ENCODE measurements at places on chromosomes 12 and 14.

DNA sequence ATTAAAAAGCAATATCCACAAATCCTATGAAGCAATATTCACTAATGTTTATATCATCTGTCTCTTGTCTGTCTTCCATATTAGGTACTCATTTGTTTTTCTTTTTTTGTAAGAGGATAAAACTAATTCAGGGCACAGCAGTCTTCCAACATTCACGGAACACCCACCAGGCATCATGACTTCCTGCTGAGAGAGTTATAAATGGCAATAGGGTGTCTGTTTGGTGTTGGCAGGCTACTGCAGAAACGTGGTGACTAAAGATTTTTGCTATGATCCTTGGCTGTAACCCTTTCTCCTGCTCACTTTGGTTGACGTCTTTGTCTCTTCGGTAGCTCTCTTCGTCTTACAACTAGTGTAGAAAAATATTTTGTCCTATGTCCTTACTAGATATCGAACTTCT lies 860.6 kb upstream of the MGAT4C start:
- DNase-seq: no peak

- no peak for DNase-seq
Measured at GRCh38 chr14:99075771-99076375, 196.1 kb downstream of the BCL11B start.

DNA sequence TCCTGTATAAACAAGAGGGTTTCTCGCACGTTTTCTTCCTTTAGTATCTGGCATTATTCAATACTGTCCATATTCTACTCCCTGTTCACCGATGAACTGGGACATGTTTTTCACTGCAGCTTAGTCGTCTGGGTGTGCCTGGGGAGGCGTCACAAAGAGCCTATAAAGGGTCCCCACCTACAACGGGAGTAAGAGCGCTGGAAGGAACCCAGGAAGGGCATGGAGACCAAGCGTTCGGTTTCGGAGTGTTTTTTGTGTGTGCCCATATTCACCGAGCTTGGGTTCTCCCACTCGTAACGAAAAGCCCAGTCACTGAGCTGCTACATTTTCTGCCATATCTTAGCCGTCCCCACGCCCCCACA lies 592 bp upstream of the USP15 start:
- DNase-seq: no peak

- DNase-seq: no peak
Measured at GRCh38 chr14:102220031-102220430, 80.3 kb downstream of the WDR20 start.

GRCh38 chr12:55683676-55684075 lies 24.0 kb downstream of the ITGA7 start:
- no peak for DNase-seq

DNA sequence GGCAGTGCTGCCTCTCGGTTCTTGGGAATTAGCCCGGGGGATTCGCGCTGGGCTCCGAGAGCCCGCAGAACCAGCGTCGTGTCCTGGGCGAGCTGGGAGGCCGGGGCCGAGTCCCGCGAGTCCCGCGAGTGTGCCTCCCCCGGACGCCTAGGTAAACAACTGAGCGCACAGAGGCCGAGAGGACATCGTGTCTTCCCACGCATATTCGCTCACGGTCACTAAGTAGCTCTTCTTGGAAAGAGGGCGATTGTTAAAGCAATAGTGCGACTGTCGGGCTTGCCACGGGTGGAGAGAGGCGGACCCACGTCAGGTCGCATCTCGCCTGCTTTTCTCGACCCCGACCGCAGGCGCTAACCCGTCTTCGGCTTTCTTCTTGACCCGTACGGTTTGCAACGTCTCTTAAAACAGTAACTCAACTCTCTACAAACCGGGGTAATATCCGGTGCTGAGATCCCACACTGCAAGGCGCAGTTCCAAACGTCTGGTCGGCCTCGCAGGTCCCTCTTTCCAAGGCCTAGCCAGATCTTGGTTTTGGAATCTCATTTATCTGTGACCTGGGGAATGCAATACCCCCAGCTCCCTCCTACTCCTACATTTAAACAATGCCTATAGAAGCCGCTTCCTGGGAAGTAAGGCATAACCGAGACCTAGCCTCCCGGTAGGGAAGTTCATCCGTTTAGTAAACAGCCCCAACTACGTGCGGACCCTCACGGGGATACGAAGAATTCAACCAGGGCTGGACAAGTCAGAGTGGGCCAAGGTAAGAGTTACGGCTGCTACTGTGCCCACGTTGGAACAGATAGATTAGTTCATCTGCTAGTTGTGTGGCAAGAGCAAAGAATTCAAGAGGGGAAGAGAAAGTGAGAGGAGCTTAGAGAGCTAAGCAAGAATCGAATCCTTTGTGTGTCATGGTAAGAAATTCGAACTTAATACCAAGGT lies 736 bp upstream of the PHLDA1 start:
- DNase-seq: peak; percentile 41

DNA sequence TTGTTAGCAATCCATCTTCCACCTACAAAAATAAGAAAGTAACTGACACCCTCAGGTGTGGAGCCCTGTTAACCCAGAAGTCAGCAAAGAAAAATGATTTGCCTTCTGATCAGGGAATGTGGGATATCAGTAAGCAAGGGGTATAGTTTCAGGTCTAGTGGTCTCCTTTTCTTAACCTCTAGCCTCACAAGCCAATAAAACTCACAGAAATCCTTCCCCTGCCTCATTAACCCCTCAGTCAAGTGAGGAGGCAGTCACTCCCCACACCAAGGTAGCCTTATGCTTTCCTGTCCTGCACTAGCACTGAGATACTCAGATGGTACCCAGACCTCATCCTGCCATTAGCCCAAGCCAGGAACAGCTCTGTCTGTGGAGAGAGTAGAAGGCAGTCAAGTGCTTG lies 103.4 kb upstream of the VASH1 start:
- DNase-seq: no peak

GRCh38 chr14:102902086-102902485 lies 20.4 kb upstream of the AMN start:
- no peak for DNase-seq

DNA sequence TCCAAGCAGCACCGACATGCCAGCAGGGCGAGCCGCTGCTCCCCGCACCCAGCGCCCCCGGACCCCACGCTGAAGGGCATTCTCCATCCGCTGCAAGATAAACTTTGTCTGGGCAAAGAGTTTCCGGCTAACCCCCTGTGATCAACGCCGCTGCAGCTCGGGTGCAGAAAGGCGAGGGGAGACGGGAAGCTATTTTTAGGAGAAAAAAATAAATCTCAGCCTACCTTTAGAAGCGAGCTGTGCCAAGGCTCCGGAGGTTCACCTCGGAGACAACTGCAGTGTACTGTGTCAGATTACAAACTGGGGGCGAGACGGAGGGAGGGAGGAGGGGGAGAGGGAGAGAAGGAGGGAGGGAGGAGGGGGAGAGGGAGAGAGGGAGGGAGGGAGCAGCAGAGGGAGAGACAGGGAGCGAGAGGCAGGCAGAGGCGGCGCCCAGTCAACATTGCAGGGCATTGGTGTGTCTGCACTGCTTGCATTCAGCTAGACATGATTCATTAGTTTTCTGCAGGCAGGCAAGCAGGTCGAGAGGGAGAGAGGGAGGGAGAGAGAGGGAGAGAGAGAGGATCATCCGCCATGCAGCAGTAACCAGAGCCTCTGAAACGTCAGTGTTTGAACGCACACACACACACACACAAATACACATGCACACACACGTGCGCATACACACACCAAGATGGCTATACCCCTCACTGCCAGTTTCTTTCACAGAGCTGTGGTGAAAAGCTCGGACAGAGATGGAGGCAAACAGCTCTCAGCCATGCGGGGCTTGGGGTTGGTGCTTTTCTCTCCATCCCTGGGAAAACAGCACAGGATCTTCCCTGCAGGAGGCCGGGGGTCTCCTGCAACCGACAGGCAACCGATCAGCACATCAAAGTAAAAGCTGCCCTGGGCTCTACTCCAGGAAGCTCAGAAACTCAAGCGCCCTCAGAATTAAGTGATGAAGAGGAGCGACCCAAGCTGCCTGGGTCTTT lies at the start of gene RIMBP2:
Gene RIMBP2 (minus strand): TSS at position 302 of the 971 bp plus-strand sequence. CDS start 237,286 bp downstream, outside the sequence.
- DNase-seq: peak; percentile 55

- no peak for DNase-seq
Measured at GRCh38 chr14:99431986-99432385, 48.7 kb downstream of the SETD3 start.

DNA sequence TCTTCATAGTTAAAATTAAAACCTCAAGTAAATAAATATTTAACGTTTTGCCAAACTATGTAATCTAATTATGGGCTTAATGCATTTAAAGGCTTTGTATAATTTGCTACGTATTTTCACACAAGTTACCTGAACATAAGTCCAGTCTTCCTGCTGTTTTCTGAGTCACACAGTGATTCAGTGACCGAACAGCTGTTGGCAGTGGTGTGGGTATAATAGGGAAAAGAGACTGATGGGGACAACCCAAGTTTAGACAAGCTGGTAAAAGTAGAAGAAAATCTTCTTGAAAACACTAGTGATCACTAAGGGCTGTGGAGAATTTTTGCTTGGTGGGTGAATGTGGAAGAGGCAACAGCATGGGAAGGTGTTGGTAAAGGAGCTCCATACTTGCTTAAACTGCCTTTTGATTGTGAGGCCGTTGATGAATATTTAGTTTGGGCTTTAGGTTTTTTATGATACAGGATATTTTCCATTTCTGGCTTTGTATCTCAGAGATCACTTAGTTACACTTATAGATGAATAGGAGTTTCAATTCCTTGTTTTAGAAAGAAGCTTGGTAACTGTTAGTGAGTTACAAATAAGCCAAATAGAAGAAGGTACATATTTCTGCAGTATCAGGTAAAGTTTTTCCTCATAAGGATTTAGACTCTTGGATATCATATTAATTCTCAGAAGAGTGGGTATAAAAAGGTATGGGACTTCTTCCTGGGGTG lies 23.9 kb downstream of the LRRK2 start:
- DNase-seq: no peak

DNA sequence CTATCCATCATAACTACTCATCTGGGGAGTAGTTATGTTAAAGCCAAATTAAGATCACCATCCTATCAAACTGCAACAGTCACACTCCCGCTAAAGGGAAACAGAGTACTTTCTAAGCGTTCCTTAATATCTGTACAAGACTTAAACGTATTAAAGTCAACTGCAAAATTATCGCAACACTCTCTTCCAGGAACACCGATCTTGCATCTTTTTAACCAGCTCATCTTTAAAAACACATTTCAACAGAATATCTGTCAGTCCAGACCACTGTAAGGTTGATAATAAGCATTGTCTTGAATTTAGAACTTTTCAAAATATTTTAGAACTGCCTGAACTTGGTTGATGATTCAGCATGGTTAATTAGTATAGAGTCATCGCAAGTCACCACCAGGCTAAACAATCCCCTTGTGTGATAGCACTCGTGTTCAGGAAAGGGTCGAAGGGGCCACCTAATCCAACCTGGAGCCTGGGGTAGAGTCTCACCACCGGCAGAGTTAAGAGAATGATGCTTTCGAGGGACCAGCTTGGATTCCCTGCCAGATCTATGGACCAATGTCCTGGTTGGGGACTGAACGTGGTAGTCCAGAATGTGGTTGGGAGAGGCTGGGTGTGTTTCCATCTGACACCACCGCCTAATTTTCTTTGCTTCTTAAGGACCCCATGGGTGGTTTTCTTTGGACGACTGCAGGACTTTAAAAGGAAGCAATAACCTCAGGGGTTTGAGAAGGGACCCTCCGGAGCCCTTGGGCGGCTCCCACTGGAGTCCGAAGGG lies 890 bp downstream of the SPTLC2 start:
- DNase-seq: no peak

DNA sequence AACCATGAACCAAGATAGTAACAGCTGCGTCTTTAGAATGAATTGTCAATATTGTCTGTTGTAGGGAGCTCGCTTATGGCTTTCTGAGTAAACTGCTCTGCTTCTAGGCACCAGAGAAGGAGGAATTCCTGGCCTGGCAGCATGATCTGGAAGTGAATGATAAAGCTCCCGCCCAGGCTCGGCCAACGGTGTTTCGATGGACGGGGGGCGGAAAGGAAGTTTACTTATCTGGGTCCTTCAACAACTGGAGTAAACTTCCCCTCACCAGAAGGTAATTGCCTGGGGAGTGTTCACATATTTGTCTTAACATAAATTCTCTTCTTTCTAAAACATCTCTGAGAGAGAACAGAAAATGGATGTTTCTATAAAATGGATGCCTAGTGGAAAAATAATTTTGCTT lies 4.3 kb downstream of the PRKAB1 start:
- DNase-seq: no peak

GRCh38 chr12:1972856-1973317 lies 31.4 kb downstream of the DCP1B start:
- no peak for DNase-seq

GRCh38 chr12:5262885-5263284 lies 169.0 kb upstream of the NTF3 start:
- no peak for DNase-seq

GRCh38 chr12:120258323-120258896 lies 7.1 kb downstream of the PXN start:
- no peak for DNase-seq

- DNase-seq: no peak
Measured at GRCh38 chr14:73776194-73776537, 62.0 kb upstream of the PNMA1 start.
